ENCODE measurements at places on chromosomes 4 and X.
A peak's percentile ranks its signal among the peaks of the same experiment; 100 is the strongest.

- peak; percentile 56 for DNase-seq
These were observed 10.5 kb upstream of the ZCCHC13 start for GRCh38 chrX:74293343-74293946.

DNA sequence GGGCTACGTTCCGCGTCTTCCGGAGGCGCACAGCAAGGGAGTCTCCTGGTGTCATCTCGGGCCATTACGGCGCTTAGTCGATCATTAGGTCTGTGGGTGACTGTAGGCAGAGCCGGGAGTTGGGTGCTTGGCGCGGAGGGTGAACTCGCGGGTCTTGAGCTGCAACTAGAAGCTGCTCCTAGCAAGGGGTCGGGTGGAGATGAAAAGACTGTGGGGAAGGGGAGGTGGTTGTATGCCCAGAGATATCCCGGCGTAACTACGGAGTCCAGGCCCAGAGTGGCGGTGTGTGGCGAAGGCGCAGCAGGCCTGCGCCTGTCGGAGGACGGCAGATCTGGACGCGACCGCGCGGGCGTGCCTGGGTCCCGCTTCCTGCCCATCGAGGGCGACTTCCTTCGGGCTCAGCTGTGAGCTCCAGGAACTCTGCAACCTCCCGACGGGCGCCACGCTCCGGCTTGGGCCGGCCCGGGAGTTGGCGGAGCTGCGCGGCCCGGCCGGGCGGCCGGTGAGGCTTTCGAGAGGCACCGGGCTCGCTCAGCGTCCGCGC is 2.7 kb upstream of the NKX3-2 start:
- no peak for DNase-seq

DNA sequence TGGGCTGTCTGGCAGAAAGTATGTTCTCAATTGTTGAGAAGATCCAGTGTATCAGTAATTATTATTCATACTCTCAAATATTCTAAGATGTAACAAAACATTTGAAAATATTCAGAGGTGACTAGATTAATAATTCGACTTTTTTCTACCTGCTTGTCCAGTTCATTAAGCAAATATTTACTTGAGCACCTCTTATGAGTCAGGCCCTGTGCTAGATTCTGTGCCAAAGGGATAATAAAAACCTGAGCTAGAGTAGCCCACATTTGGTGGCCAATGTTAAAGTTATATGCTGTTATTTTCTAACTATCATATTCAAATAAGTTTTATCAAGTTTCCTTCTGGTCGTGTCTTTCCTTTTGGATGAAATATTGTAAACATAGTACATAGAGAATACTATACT is 58.5 kb downstream of the ARHGAP10 start:
- no peak for DNase-seq

DNA sequence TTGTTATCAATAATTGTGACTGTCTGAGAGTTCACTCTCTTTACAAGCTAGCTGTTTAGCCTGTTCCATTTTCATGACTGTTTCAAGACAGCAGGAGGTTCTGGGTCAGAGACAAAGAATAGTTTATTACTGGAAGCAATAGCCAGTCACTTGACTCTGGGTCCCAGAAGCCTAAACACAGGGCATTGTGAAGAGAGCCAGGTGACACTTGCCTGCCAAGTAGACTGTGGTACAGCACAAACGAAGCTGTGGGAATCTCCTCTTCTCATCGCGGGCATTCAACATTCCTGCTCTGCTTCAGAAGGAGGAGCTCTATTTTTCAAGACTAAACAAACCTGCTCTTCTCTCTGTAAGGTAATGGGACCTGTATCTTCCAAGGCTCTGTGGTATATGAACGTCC is 485.1 kb downstream of the TRIML1 start:
- DNase-seq = no peak

GRCh38 chr4:15410750-15411149 is 17.1 kb upstream of the C1QTNF7 start:
- no peak for DNase-seq

- no peak for DNase-seq
These were observed 2.8 kb upstream of the PRDX4 start for GRCh38 chrX:23664496-23664895.

DNA sequence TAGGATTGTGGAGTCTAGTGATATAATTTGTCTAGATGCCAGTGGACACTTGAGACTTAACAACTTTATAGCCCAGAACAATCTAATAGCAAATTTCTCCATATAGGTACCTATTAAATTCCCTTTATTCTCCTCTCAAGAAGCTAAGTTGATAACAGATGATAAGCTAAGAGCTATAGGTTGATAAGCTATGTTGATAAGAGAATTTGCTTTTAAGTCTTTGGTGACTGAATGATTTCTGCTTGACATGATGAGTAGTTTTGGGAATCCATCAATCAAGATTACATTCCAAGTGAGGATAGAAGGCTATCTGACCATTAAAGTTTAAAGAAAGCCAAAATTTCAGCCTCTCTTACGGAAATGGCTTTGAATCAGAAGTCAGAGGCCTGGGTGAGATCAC is 131.6 kb downstream of the EMCN start:
- no peak for DNase-seq
